ENCODE measurements at places on chromosomes 5 and 9.

GRCh38 chr5:165400086-165400485 lies 1894.7 kb downstream of the MAT2B start:
- DNase-seq = no peak

- DNase-seq = no peak
Observed at GRCh38 chr5:147750065-147750464, 32.5 kb downstream of the JAKMIP2 start.

DNA sequence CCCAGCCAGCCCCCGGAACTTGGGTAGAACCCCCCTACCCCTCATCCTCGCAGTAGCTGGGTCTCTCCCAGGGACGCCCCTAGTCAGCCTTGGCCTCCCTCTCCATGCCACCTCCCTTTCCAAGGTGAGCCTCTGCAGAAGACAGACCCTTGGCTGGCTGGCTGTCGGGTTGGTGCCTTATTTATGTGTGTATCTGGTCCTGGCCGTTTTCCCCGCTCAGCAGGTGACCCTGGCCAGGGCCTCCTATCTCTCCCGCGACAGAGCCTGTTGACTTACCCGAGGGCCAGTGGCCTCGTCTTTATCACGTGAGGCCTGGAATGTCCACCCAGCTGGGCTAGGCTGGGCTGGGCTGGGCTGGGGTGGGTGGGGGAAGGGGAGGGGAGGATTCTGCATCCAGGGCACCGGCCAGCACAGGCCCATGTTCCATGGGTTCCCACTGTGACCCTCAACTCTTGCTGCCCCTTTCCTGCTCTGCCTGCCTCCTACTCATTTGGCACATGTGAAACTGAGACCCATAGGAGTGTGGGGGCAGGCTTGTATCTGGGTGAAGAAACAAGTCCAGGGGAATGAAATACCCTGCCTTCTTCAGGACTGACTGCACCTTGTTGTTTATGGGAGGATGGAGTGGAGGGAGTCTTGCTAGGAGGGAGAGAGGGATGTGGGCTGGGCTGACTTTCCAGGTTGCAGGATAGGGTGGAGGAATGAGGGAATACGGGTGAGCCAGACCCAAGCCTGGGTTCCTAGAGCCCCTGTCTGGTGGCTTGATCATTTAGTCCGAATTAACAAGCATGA lies 3.1 kb downstream of the CXXC5 start:
- no peak for DNase-seq

- DNase-seq = no peak
Observed at GRCh38 chr9:114799441-114799840, 6.4 kb downstream of the TNFSF15 start.

GRCh38 chr5:76223696-76224095 lies 140.5 kb downstream of the SV2C start:
- no peak for DNase-seq

DNA sequence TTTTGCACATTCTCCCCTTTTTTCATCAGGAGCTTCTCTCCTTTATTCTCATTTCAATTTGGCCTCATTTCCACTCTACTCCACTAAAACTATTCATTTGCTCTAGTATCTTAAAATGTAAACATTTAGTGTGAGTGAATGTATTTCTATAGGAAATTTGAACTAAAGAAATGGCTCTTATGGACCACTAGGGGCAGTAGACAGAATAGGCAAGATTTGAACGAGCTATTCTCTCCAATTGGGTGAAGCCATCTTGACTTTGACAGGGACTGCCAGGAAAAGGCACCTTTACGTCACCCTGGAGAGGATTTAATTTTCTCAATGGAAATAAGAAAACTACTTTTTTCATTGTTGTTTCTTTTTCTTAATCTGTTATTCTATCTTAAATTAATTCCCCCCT lies 666.3 kb downstream of the DNAH5 start:
- DNase-seq = no peak

GRCh38 chr9:117073071-117073470 lies 341.8 kb downstream of the ASTN2 start:
- no peak for DNase-seq

- DNase-seq = no peak
Observed at GRCh38 chr5:31250201-31250600, 56.7 kb downstream of the CDH6 start.

DNA sequence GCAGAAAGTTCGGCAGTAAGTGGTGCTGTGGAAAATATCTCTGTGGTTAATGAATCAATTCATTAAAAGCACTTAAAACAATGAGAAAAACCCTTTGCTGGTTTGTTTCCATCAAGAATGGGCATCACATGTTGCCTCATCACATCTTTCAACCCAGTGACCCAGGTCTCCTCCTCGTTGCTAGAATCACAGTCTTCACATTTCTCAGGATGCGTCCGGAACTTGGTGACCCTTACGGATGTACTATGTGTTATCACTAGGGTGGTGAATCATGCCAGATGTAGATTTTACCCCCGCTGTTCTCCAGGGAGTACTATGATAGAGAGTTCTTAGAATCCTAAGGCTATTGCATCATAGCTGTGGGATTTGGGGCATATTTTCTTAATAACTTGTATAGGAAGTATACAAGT lies 217.9 kb upstream of the KLF4 start:
- DNase-seq = no peak

DNA sequence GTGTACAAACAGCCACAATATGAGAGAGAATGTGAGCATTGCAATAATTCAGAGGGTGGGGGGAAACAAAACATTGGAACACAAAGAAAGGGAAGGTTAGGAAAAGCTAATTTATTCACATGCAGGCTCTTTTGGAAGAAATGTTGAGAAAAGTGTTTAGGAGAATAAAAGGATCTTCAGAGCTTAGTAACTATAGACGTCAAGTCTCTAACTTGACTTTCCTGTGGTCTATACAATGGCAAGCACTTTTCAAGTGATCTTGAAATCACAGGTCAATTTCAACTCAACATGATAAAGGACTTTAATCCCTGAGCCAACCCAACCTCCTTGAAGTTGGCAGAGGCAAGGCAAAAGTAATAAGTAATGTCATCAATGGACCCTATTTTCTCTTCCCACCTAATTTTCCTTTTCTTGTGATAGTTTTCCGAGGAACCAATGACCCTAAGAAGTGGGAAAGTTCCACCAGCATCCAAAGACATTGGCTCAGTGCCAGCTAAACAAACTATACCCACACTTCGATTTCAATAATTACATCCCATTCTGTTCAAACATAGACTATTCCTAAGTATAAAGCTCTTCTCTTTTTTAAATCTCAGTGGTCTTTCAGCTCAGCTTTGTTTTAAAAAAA lies 23.7 kb downstream of the RFK start:
- no peak for DNase-seq

- no peak for DNase-seq
Observed at GRCh38 chr5:52342361-52342760, 445.4 kb upstream of the ITGA1 start.

GRCh38 chr9:20405616-20406015 lies 216.7 kb downstream of the MLLT3 start:
- no peak for DNase-seq
